ENCODE measurements at places on chromosomes 3 and 15. TPM values are rescaled to one million over a fixed set of nuclear protein-coding genes. Genes with fewer than 3 reads are reported as not detected.

Gene PTH1R
- polyA plus RNA-seq: 14.0 TPM

Gene ILDR1
- 0.15 TPM for polyA plus RNA-seq

Gene TGM4
- polyA plus RNA-seq: 0.17 TPM

Gene HRG
- polyA plus RNA-seq: 0.17 TPM

Gene MOBP
- 257 TPM for polyA plus RNA-seq

Data from spinal cord (tissue), 10 donors.